GM23338 (cell line): ENCODE measurements at places on chromosomes 6 and 20.

GRCh38 chr20:63035603-63036185 is 28.9 kb upstream of the BHLHE23 start:
- DNase-seq: peak; percentile 1

DNA sequence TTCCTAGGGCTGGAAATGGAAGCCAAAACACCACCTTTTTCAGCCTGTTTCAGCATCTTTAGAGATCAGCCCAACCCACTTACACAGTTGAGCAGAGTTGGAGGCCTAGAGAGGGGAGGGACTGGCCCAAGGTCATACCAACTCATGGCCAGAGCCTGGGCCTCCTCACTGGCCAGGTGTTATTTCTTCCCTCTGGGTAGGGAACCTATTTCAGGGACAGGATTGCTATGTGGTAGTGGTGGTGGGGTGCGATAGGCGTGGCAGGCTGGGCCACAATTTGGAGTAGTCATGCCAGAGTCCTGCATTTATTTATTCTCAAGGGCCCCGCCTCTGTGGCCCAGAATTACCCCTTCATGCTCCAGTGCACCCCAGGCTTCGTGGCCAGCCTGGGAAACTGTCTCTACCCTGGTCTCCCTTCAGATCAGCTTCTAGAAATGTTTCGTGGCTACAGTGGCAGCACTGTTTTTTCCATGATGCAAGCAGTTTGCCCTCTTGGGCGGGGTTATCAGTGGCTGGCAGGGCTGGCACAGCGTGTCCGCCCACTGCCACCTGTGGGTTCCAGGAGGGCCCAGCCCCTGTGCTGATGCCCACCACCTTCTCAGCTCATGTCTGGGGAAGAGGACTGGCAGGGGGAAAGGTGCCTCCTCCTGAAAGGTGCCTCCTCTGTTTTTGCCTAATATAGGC is 6.2 kb downstream of the VEGFA start:
- no peak for DNase-seq

- no peak for DNase-seq
Observed at GRCh38 chr6:122752459-122752858, 27.1 kb upstream of the FABP7 start.

- no peak for DNase-seq
Observed at GRCh38 chr6:31617010-31617409, 2.0 kb downstream of the AIF1 start.

GRCh38 chr6:1222728-1223595 is 88.9 kb upstream of the FOXQ1 start:
- no peak for DNase-seq

GRCh38 chr6:166024252-166024651 is 143.4 kb downstream of the TBXT start:
- no peak for DNase-seq

GRCh38 chr6:150145830-150146229 is 3.0 kb downstream of the PPP1R14C start:
- no peak for DNase-seq

- DNase-seq: peak; percentile 26
Observed at GRCh38 chr6:106085692-106085983, 498 bp upstream of the PRDM1 start.

DNA sequence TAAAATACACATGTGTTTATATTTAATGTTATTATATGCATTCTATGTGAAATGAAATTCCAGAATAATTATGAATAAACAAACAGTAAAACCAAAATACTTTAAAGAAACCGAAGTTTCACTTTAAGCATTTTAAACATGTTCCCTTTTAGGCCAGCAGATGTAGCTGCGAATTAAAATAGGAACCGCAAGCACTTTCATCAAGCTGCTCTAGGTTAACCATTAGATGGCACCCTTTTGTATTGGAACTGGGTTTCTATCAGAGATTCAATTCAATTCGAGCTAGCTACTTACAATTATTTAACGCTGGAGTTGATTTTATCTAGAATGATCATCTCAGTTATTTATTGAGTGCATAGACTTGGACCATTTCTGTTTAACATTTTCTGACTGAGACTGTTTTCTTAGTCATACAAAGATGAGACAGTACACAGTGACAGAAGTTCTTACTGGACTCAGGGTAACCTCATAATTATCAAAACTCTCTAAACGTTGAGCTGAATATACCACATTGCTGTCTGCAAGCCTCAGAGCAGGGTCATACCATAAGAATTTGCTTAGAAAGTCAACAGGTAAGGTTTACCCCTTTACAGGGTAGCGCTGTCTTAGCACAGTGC is 8.5 kb downstream of the TMEM242 start:
- peak; percentile 83 for DNase-seq

DNA sequence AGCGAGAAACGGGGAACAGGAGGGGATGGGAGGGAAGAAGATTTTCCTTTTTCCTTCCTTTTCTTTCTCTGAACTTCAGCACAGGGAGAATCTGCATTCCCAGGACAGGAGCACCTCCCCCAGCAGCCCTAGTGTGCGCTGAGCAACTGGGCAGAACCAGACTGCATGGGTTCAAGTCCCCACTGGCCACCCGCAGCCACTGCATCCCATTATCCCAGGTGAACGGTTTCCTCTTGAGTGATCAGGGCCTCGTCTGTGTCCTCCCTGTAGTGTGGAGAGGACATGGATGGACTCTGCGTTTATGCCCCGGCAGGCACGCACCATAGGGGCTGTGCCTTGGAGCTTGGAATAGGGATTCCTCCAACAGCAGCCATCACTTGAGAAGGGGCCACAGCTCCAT is 53.0 kb downstream of the ANKRD60 start:
- DNase-seq: no peak

GRCh38 chr6:167907837-167908681 is 81.3 kb downstream of the AFDN start:
- DNase-seq: peak; percentile 22

DNA sequence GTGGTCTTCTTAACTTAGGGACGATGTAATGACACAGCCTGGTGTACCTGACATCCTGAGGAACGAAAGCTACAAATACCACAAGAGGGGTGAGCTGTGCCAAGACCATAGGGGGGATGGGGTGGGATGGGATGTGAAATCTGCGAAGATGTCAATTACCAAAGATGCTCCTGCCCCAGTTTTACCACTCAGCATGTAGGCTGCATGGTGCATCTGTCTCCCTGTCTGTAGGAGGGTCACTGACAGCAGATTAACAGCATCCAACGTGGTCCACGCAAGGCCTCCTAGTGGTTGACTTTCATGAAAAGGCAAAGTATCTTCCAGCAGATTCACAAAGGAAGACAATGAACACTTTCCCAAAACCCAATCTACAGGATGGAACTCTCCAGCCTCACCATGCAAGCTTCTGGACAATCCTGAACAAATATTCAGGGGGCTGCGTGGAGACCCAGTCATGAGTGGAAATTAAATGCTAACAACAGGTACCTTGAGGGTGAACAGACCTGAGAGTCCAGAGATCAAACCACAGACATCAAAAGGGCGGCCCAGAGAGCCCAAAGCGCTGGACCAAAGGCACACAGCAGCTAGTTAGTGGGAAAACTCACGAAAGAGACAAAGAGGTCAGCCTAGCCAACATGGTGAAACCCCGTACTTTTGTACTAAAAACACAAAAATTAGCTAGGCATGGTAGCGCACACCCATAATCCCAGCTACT is 44.4 kb downstream of the ZMYND8 start:
- no peak for DNase-seq

DNA sequence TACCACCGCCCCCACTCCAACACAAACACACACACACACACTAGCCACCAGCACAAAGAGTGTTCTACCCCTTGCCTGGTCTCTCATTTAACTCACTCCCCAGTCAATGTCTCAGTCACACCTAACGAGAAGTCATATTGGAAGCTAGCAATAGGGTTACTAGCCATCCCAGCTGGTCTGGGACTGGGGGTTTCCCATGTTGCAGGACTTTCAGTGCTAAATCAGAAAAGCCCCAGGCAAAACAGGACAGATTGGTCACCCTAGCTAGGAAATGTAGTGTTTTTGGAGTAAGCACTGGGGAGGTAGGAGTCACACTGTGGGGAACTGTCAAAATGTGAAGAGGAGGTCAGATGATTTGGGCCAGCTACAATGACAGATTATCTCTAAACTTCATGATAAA is 158.1 kb downstream of the UNC5CL start:
- DNase-seq: no peak

DNA sequence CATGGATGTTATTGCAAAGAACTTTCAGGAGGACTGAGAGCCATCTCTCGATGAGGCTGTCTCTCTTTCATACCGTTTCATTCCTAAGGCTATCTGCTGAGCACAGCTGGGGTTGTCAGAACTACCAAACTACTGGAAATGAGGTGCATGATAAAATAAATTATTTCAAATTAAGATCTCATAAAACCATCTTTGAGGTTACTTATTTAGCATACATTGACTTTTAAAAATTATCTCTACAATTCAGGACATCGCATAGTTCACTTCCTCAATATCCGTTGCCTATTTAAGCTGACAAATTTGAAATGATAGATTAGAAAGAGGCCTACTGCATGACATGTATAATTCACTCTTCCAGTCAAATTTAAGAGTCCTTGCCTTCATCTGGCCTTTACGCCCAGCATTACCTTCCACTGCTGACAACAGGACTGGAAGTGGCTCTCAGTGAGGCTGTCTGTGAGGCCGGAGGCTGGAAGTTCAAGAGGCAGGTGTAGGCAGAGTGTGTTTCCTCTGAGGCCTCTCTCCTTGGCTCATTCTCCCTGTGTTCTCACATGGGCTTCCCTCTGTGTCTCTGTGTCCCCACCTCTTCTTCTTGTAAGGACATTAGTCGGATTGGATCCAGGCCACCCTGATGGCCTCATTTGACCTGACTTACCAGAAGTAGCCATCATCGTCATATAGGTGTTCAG is 12.8 kb upstream of the DUSP22 start:
- no peak for DNase-seq

- DNase-seq: no peak
Observed at GRCh38 chr6:44080561-44081521, 46.4 kb downstream of the MRPL14 start.

DNA sequence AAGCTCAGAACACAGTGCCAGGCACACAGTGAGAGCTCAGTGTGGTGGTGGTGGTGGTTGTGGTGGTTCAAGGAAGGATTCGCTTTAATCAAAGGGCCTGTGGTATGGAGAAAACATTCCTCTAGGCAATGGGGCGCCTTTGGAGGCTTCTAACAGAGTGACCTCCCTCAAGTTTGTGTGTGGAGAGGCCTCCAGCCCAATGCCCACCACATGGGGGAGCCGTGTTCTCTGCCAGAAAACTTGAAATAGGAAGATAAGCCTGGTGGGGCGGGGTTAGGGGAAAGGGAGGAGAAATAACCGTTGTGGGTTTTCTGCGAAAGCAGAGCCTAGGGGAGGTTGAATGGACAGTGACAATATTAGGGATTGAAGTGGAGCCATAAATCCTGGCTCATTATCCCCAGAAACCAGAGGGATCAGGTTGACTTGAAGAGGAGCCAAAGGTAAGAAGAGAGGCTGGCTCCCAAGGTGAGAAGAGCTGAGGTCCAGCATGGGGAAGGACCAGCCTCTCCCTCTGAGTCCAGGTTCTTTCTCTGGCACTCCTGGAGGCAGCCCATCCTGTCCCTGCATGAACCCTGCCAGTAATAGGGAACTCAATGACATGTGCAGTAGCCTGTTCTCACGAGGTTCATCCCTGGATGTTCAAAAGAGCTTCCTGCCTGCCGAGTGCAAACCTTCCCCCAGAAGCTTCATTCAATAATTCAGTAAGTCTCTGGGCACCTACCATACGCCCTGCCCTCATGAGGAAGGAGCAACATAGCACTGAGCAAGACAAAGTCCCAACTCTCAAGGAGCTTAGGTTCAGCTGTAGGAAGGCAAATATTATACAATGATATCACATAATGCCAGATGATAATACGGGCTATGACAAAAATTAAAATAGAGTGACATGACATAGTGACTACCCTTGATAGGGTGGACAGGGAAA is 51.4 kb downstream of the TGM2 start:
- DNase-seq: peak; percentile 90

- peak; percentile 68 for DNase-seq
Observed at GRCh38 chr6:90179190-90180169, 117.2 kb downstream of the BACH2 start.

DNA sequence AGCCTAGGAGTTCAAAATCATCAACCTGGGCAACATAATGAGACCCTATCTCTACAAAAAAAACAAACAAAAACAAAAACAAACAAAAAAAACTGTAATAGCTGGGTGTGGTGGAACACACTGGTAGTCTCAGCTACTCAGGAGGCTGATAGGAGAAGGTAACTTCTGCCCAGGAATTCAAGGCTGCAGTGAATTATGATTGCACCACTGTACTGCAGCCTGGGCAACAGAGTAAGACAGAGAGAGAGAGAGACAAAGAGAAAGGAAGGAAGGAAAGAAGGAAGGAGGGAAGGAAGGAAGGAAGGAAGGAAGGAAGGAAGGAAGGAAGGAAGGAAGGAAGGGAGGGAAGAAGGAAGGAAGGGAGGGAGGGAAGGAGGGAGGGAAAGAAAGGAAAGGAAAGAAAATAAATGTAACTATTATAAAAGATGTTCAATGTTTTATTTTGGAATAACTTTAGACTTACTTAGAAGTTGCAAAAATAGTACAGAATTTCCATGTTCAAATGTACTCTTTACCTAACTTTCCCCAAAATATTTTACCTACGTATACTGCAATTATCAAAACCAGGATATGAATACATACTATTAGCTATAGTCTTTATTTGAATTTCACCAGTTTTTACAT is 175.2 kb downstream of the KHDC1L start:
- no peak for DNase-seq

DNA sequence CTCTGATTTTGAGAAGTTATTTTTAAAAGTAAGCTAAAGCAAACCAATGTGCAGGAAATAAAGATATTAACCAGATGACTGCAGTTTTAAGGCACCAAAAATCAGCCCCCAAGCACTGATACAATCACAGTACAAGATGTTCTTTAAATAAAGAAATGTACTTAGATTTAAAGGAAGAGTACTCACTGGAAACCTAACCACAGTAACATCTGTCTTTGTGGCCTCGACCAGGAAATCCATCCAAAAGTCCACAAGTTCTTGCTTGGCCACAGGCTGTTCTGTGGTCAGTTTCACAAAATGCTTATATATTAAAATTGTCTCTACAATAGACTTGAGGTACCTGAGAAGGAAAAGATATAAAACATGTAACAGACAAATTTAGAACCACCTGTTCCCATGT is 105.9 kb upstream of the MAP7 start:
- DNase-seq: no peak

GRCh38 chr6:34053721-34054120 is 92.2 kb downstream of the GRM4 start:
- DNase-seq: peak; percentile 59

- DNase-seq: no peak
Observed at GRCh38 chr6:47722194-47722593, 23.8 kb downstream of the ADGRF4 start.

GRCh38 chr6:44238687-44239350 is 8.1 kb upstream of the HSP90AB1 start:
- DNase-seq: no peak
